Fibroblast of skin of left biceps (primary cell): ENCODE measurements at places on chromosomes 16 and 17.

DNA sequence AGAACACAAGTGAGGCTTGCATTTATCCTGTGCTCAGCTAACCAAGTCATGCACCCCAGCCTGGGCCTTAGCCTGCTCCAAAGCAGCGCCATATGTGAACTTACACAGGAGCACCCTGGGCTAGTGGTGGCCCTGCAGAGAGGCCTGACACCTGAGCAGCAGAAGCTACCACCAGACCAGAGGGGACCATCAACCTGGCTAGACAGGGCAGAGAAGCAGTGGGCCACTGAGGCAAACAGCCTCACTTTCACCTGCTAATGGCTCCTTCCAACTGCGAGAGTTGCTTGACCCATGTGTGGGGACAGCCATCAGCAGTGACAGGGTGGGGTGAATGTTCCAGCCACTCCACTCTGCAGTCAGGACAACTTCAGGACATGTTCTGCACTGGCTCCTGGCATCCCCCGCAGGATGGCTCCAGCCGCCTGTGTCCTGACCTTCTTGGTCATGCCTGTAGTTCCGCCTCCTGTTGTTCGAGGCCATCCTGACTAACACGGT is 2.9 kb upstream of the C16orf95 start:
- DNase-seq: no peak

- DNase-seq: no peak
Measured at GRCh38 chr16:56120447-56121155, 70.7 kb upstream of the GNAO1 start.

DNA sequence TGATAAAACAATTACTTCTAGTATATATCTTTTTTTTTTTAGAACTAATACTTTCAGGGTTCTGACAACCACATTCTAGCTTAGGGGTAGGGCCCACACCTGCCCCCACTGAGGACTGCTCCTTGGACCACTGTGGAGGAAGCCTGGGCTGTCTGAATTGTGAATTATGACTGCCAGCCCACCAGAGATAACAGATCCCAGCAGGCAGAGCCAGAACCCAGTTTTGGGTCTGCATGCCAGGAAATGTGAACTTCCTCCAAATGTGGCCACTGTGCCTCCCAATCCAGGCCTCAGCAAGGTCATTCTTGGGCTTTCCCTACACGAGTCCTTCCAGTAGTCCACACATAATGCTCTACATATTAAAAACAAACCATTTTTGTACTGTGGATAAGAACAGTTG is 15.9 kb downstream of the VEZF1 start:
- no peak for DNase-seq

- DNase-seq: no peak
Measured at GRCh38 chr16:10787304-10787703, 31.3 kb downstream of the TVP23A start.

DNA sequence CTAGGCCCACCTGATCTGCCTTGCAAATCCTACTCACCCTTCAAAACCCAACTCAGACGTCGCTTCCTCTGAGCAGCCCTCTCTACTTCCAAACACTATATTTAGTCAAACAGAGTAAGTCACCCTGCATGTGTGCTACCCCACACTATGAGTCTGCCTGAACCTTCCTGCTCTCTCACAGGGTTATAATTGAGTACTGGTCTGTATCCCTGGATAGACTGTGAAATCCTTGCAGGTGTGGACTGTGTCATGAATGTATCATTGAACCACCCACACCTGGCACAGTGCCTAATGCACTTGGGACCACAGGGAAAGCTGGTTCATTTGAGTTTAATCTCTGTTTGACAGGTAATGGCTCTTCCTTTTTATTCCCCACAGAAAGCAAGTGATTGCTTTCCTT is 3.4 kb downstream of the FBXO39 start:
- no peak for DNase-seq

- no peak for DNase-seq
Measured at GRCh38 chr16:81313701-81314602, 810 bp upstream of the GAN start.

DNA sequence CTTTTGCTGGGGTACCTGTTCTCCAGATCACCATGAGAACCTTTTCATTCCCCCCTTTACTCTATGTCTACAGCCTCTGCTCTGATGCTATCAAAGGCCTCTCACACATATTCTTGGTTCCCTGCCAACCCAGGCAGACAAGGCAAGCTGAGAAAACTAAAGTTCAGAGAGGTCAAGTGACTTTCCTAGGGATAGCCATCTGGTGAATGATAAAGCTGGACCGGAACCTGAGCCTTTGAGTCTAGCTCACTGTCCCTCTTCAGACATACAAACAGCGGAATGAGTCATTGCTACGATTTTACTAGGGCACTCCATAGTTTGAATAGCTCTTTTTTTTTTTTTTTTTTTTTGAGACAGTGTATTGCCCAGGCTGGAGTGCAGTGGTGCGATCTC is 73.3 kb downstream of the XYLT1 start:
- no peak for DNase-seq

DNA sequence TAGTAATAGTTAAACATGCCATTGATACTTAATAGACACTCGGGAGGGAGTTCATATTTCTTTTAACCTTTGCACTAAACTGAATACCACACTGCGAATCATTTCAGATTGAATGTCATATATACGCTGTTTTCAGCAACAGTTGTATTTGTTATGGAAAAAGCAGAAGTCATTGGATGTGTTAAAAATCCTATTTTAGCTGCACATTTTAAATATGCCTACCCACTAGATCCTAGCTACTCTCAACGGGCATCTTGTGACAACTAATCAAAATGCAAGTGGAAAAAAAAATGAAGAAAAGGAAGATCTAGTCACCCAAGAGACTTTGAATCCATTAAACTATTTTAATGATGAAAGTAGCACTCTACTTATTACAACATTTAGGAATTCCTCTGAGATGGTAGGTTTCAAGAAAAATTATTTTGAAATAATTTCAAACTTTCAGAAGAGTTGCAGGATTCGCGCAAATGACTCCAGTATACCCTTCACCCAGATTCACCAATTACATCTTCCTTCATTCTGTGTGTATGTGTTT is 51.4 kb upstream of the MNT start:
- DNase-seq: no peak

GRCh38 chr16:73529303-73530012 is 481.5 kb upstream of the ZFHX3 start:
- DNase-seq: no peak

DNA sequence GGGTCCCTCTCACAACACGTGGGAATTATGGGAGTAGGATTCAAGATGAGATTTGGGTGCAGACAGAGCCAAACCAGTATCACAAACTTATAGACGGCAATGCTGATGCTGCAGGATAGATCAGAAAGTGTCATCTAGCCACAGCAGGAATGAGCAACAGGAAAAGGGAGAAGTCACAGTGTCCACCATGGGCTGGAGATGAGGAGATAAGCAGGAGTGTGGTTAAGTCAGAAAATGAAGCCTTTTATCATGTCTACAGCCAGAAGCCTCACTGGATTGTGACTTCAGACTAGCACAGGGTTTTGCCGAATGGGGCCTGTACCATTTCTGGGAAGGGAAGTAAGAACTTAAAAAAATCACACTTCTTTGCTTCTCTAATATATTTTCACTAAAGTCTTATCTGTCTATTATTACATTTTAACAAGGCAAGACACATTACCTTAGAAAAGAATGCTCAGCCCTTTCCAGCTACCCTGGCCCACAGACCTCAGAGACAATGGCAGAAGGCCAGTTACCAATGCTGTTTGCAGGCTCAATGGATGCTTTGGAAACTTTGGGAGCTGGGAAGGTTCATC is 490.2 kb upstream of the SALL1 start:
- DNase-seq: no peak

DNA sequence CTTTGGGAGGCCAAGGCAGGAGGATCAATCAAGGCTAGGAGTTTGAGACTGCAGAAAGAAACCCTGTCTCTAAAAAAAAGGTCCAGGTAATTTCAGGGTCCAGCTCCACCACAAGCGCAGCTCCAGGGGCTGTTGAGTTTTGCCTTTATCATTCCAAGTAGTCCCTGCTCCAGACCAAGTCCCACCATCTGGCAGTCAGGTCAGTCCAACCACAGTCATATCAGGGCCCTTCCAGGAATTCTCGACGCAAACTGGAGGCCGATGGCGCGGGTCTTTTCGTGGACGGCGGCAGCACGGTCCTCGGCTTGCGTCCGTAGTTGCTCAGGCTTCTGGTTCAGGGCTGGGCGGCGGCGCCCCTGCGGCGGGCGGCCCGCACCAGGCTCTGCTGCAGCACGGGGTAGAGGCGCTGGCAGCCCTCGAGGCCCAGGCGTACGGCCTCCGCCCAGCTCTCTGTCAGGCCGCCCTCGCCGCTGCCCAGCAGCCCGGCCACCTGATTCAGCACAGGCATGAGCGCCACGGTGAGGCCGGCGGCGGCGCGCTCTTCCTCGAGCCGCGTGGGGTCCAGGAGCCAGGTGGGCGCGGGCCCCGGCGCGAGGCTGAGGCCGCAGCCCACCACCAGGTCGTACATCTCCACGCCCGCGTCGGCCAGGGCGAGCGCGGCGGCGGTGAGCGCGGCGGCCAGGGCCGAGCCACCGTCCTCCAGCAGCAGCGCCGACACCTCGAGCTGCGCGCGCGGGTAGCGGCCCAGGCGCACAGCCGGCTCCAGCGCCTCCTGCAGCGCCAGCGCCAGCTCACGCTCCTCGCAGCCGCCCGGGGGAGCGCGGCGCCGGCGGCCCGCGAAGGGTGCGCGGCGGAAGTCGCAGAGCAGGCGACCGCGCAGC is 752 bp downstream of the EXOSC6 start:
- no peak for DNase-seq

DNA sequence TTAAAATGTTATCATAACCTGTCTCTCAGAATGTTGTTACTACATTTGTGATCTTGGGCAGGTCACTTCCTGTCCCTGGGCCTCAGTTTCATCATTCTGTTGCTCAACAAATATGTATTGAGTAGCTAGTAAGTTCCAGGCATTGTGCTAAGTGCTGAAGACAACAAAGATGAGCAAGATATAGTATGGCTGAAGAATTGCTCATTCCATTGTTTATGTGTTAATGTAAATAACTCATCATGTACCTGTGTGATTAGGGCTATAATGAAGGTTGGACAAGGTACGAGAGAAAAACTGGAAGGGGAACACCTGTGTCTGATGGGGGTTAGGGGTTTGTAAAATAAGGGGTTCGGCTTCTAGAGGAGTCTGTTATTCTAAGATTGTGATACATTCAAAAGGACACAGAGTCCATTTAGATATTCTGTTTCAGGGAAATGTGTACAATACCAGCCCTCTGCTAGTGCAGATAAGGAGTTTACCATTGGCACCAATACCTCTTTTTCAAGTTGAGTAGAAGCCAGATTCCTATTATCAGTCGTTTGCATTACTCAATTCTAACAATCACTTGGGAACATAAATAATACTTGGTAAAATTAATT is 20.0 kb downstream of the TUBG1 start:
- no peak for DNase-seq

DNA sequence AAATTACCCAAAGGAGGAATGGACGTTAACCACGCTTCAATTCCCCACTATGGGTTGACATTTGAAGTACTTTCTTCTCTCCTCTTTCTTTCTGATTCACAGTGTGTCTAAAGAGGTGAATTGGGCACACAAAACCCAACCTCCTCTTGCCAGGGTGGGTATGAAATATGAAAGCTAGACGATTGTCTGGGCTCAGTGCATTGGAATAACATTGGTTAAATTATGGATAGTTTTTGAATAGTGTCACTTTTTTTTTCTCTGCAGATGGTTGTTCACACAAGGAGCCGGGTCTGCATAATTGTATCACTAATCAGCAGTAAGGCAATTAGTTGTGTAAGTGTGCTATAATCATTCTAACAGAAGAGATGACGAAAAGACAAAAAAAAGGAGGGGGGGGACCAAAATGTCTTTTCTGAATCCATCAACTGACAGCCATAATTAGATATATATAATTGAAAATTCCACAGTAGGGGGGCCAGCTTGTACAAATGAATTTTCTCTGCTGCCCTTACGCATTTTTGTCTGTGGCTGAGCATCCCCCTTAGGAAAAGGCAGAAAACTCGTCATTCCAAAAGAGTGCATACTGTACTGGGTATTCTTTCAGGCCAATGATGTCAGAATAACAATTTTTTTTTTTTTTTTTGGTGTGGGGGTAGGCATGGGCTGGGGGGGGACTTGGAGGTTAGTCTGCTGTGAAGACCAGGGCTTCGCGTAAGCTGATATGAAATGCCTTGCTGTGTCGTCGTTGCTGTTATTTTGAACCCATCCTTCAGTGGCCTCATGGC is 307.5 kb upstream of the SALL1 start:
- no peak for DNase-seq

DNA sequence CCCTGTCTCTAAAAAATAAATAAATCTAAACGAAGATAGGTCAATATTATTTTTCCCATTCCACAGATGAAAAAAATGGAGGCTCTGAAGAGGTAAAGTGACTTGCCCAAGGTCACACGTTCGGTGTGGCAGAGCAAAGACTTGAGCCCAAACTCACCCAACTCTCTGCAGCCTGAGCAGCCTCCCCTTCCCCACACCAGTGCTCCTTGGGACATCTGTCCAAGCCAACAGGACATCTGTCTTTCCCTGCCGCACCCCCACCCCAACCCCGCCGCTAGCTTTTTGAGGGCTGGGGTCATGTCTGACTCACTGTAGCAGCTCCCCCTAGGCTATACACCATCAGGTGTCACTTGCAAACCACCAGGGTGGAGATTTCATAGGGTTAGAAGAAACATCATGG is 5.2 kb upstream of the BEAN1 start:
- DNase-seq: no peak

- DNase-seq: no peak
Measured at GRCh38 chr16:58556678-58557077, 41.4 kb downstream of the SETD6 start.

GRCh38 chr16:81554979-81555378 is 110.4 kb downstream of the CMIP start:
- no peak for DNase-seq

GRCh38 chr16:61944004-61944403 is 92.2 kb downstream of the CDH8 start:
- DNase-seq: no peak

DNA sequence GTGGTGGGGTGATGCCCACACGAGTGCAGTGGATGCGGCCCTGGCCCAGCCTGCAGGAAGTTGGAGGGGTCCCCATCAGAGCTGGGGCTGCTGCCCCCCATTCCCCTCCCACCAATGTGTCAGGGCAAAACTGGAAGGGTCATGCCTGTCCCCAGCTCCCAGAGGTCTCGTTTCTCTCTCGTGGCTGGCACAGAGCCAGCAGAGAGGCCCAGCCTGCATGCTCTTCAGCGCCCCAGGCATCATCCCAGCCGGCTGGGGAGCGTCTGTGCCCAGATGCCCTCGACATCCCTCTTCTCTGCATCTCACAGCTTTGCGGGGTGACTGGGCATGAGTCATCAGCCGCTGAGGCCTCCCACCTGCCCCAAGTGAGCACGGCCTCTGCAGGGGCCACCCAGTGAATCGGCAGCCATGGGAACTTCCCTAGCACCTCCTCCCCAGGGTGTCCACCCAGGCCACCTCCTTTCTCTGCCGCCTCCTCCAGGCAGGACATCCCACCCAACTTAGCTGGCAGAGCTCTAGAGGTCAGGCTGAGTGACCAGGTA is 9.8 kb upstream of the CSNK1D start:
- DNase-seq: no peak

DNA sequence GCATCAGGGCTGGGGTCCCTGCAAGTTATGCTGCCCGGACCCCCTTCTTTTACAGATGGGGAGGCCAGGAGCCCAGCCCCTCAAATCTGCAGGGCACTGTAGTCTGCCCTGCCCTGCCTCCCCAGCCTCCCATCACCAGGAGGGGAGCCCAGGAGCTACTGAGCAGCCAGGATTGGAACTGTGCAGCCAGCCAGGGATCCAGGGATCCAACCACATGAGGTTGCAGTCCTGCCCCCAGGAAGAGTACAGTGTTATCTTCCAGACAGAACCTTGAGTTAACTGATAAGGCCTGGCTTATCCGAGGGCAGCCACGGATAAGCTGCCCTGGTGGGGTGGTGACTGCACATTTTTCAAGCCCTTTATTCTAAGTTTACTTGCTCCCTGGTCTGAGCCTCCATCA is 11.4 kb upstream of the NDRG4 start:
- no peak for DNase-seq
